ENCODE measurements at places on chromosomes 7 and 10.

- no peak for DNase-seq
Measured at GRCh38 chr10:46222364-46222935, 64.3 kb upstream of the ANTXRL start.

- no peak for DNase-seq
Measured at GRCh38 chr7:98229441-98229840, 18.2 kb downstream of the BHLHA15 start.

GRCh38 chr10:129105266-129105665 is 361.8 kb upstream of the MGMT start:
- DNase-seq: no peak

DNA sequence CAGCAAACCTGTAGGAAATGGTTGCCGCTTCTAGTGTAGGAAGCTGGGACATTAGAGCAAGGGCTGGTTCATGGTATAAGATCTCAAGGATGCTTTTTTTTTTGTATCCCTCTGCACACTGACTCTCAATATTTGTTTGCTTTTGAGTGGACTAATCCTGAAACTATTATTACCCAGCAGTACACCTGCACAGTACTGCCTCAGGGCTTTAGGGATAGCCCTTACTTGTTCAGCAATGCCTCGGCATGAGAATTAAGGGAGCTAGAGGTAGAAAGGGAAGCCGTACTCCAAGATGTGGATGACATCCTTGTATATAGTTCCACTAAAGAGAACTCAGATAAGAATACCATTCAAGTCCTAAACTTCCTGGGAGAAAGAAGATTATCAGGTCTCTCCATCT is 70.5 kb downstream of the COPG2 start:
- DNase-seq: no peak

DNA sequence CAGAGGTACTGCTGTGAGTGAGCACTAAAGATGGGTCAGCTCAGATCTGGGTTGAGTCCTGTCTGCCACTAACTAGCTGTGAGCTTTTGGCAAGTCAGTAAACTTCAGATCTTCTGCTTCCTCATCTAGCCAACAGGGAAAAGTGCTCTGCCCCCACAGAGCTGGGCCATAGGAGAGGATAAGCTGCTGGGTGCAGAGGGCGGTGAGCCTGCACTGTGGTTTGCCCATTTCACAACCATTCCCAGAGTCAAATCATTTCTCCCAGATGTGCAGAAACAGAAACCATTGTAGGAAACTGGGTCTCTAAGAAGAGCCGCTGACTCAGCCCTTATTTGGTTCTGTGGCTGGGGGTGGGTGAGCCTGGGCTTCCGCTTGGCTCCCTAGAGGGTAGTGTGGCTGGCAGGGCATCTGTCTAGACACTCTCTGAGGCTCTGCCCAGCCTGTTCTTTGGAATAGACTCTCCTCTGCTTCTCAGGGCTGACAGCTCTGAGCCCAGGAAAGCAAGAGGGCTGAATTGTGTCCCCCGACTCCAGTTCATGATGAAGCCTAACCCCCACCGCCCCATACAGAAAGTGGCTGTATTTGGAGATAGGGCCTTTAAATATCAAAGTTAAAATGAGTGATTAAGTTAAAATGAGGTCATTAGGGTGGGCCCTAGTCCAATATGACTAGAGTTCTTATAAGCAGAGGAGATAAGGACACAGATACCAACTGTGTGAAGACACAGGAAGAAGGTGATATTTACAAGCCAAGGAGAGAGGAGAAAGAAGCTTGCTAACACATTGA is 29.5 kb upstream of the ARHGAP22 start:
- DNase-seq: no peak

GRCh38 chr7:29243910-29244655 is 49.5 kb downstream of the CHN2 start:
- DNase-seq: peak; percentile 32

DNA sequence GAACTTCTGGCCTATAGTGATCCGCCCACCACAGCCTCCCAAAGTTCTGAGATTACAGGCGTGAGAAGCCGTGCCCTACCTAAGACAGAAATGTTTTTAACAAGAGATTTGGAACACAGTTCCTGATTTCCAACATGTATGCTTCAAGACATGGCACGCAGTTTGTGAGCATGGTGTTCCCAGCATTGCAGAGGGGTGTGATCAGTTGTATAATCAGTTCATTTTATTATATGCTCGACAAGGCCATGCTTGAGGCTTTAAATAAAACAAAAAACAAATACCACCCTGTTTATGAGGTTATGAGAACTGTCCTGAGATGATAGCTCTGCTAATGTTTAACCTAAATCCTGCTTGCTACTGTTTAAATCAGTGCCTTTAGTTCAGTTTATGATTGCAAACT is 60.2 kb downstream of the TASOR2 start:
- DNase-seq: no peak

- no peak for DNase-seq
Measured at GRCh38 chr10:30127120-30127541, 67.7 kb upstream of the JCAD start.

DNA sequence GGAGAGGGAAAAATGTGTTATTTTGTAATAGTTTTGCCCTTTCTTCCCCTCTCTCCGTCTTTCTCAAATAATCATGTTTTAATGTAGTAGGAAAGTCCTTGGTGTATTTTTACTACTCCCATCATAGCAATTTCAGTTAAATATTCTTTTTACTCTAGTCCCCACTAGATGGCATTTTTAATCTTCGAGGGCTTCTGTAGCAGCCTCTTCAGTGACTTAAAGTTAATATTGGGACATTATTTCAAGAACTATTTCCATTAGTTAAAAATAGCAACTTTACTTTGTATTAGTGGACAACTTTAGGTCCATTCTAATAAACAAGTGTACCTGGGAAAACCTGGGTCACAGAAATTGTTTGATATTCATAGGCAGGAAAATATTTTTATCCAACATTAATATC is 23.0 kb downstream of the EDRF1 start:
- no peak for DNase-seq

DNA sequence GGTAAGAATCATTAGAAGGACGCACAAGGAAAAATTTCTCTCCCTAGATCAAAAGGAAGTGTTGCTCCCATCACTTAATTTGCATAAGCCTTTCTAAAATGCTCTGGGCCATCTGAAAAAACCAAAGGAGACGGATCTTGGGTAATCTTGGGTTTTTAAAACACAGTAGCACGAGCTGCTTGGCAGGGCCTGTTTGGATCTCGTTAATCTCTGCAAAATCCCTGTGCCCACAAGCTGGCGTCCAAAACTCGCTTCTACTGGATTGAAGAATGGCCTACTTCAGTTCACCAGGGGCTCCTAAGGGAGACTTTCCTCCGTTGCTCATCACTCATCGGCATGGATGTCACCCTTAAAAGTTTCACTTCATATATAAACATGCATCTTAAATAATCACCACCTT is 128.6 kb downstream of the RNF216 start:
- DNase-seq: no peak

GRCh38 chr7:152142976-152143595 is 117.6 kb downstream of the GALNT11 start:
- DNase-seq: no peak

DNA sequence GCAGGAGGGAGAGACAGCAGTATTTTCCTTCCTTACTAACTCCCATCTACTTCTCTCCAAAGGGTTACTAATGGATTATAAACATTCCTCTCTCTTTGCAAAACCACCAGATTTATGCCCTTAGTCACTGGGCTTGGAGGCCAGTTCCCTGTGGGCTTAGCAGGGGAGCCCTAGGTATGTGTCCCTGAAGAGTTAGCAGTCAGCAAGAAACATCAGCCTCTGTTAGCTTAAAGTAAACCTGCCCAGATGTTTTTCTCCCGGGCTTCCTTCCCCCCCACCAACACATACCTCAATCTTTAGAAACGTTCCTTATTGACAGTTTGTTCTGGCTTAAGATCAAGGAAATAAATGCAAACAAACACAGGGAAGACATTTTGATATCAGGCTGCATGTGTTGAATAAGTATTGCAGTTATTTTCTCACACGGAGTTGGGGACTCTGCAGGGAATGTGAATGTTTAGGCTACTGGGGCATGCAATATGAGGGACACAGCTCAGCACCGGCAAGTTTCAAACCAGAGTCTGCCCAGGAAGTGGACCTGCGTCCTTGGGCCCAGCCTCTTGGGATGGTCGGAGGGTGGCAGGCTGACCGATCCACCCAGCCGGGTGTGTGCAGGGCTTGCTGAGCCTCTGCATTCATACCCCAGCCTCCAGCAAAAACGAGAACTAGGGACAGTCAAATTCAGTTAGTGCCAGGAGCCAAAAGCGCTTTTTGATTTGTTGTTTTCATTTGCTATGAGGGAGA is 252.0 kb upstream of the GRB10 start:
- DNase-seq: no peak

DNA sequence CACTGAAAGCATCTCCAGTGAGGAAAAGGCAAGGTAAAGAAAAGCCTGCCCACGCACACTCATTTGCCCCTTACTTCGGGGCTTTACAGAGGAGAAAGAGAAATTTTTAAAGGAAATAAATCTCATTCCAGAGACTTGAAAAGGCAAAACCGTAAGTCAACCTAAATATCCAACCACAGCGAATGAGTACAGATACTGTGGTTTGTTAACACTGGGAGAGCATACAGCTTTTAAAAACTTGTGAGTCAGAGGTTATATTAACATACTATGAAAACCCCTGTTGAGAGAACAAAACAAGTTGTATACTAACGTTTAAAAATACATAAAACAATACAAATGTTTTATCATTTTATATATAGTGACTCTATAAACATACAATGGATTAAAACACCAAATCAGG is 28.6 kb upstream of the ST7 start:
- no peak for DNase-seq

GRCh38 chr7:125279961-125280360 is 350.3 kb upstream of the POT1 start:
- DNase-seq: no peak

DNA sequence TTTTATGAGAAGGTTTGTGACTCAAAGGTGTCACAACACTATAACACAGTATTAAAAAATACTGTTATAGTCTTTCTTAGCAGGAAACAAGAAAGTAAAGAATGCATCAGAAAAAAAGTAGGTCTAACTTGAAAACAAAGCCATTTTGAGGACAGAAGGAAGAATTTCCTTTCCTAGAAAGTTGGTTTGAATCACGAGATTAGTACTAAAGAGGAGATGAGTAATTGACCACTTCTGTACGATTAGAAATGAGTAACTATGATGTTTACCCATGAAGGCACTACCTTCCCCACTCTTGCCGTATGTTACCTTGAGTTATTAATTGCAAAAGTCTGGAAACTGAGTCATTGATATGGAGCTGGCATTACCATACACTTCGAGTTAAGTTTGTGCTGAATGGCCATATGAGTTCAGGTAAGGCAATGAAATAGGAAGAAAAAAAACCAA is 65.2 kb downstream of the FAM185A start:
- DNase-seq: no peak

GRCh38 chr10:52332815-52333214 is 18.7 kb downstream of the DKK1 start:
- no peak for DNase-seq

Measured in stimulated activated effector memory CD8-positive, alpha-beta T cell treated with anti-CD3 and anti-CD28 coated beads, Interleukin-12 subunit alpha, Interleukin-12 subunit beta, amount 100 ng/mL, for 72 hours (primary cell).